ENCODE measurements at places on chromosomes 3 and 15.
A peak's percentile ranks its signal among the peaks of the same experiment; 100 is the strongest.

DNA sequence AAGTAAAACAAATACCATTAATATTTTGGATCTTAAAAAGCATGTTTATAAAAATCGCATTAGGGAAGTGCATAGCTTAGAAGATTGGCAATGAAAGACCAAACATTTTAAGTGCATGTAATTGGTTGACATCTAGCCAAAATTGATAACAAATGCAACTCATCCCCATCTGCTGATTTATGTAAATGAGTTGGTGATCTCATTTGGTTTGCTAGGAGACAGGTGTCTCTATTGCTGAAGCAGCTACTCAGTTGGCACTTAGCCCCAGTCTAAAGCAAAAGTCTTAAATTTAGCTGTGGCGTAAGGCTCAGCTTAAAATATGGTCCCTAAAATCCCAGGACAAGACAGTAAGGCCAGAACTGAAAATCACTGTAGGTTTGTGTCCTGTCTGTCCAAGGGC, 113.5 kb upstream of the CHL1 start:
- no peak for DNase-seq

DNA sequence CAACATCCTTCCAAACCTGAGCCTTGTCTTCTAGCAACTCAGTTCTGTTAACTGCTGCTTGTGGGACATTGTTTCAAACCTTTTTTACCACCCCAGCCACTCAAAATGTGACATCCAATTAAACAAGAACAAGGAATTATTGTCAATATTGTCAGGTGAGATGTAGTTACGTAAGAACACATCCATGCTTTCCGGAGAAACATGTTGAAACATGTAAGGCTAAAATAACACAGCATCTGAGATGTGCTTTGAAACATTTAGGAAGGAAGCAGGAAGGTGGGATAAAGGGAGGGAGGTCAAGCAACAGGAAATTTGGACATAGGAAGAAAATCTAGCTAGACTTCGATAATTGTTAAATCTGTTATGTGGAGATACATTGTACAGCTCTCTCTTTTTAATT, 50.9 kb upstream of the PRICKLE2 start:
- no peak for DNase-seq

GRCh38 chr15:51038162-51038973, 56.3 kb downstream of the TNFAIP8L3 start:
- DNase-seq, result no peak

DNA sequence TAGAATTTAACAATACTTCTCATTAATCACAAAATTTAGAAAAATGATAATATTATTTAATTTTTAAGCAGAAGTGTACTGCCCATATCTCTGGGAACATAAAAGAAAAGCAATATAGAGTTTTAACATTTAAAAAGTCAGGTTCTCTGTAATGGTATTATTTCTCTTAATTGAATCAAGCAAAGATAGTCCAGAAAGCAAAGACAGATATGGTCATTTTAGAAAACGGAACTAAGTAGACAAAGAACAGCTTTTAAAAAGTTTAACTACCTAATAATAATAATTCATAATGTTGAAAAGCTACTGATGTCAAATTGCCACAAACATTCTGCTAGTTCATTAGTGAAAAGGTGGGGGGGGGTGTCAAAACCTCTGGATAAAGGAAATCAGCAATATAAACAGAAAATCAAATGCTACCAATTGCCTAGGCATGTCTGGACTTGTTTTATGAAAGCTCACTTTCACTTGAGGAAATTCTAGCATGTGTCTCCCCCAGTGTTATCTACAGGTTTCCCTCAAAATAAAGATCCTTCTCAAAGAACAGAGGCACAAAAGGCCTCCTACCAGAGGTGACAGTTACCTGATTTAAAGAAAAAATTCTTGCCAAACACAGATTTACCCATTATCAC, 1.7 kb downstream of the ZMAT3 start:
- no peak for DNase-seq

DNA sequence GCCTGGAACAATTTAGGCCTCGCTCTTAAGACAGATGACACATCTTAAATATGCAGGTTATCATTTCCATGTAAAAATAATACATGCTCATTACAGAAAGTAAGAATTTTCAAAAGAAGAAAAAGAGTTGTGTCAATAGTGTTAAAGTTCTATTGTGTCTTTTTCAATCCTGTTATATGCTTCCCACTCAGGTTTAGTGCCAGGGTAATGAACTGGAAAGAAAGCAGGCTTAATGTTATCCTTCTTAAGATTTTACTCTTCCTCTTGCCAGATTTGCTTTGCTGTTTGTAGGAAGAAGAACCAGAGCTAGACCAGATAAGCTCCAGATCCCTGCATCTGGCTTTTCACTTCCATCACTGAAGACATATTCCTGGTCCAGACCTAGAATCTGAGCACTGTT, 128.6 kb downstream of the TPRG1 start:
- DNase-seq, result no peak

- DNase-seq, result no peak
Observed at GRCh38 chr3:71554649-71555048, 28.9 kb downstream of the FOXP1 start.

DNA sequence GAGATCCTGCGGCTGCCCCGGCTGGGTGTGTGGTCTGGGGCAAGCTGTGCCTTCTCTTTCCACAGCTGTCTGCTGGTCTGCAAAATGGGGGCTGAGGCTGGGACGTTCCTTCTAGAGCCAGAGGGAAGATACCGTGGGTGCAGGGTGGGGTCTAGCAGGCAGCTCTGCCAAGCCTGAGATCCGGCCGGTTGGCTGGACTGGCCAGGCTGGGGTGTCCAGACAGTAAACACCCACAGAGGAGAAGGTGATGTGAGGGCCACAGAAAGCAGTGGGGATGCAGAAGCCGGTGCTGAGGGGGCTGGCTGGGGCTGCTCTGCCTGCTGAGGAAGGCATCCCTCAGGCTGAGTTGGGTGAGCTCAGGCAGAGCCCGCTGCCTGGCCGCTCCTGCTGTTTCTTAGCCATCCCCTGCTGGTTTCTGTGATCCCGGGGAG, 46.1 kb downstream of the FBLN2 start:
- no peak for DNase-seq

DNA sequence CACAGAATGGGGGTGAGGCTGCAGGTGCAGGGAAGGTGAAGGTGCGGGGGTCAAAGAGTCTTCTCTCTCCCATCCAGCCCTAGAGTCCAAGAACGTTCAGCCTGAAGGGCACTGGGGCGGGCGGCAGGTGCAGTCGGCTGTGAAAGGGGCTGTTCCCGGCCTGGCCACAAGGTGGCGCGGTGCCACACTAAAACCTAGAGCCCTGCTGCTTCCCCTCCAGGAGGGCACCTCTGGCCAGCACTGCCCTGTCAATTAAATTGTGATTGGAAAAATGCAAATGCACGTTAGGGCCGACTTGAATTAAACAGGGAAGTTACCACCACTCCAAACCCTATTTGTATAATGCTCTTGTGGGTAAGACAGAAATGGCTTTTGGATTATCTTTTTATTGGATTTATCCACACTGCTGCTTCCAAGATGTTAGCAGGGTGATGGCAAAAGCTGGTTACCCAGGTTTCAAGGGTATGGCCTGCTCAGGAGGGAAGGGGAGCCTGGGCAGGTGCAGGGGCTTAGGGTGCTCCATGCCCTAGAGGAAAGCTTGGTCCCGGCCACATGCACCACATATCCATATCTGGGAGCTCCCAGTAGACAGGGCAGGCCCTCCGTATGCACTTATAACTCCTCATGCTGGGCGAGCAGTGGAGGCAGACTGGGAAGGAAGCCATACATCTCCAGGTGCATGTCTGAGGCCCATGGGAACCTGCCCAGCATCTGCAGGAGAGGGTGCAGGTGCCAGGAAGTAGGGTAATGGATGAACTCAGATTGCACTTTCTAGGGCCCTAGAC, 119.8 kb downstream of the ADCY5 start:
- peak; percentile 93 for DNase-seq

DNA sequence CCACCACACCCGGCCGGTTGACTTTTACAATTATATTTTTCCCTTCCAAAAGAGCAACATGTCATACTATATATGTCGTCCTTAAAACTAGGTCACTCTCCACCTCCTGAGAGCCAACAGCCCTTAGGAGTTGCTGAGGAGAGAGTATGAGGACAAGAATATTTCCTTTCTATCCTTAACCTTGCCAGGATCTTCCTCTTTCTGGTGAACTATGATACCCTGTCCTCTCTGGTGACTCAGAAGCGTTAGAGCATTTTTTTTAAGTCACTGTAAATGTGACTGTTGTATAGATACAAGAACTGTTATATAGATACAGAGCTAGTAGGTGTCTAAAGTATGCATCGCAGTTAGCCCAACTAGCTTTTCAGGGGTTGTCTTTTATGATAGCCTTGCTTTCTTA, 33.7 kb upstream of the MTHFS start:
- no peak for DNase-seq

DNA sequence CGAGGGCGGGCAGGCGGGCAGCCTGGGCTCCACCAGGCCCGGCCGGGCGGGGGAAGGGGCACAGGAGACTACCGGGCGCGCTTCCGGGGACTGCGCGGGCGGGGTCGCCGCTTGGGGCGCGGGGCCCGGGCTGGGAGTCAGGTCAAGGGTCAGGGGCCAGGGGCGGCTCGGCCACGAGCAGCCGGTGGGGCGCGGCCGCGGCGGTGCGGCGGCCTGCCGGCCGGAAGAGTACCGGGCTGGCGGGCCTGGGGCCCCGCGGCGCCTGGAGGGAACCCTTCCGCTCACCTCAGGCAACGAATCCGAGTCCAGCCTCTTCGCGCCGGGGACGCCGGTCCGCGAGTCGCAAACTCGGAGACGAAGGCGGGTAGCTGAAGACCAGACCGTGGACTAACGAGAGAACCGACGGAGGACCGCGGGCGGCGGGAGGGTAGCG, 225 bp downstream of the RHOA start:
- DNase-seq, result peak; percentile 89

DNA sequence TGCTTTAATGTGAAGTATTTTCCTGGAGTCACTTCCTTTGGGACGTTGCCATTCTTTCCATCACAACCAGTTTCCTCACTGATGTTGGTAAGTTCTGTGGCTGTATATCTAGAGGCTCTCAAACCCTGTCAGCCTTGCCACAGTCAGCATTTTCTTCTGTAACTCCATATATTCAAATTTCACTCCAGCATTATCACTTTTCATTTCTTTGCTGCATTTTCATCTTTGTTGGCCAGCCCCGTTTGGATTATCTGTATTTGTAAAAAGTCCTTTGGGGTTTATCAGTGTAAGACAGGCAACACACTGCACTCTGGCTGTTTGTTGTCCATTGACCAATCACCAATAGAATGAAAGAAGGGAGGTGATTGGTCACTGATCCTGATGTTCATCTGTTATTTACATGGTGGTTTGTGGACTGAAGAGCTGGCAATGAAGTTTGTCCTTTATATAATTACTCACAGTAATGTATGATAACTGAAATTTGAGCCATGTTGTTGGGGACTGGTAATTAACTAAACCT, 20.3 kb downstream of the GMPS start:
- no peak for DNase-seq

- DNase-seq, result no peak
Observed at GRCh38 chr3:169104972-169105371, 558.5 kb downstream of the MECOM start.

DNA sequence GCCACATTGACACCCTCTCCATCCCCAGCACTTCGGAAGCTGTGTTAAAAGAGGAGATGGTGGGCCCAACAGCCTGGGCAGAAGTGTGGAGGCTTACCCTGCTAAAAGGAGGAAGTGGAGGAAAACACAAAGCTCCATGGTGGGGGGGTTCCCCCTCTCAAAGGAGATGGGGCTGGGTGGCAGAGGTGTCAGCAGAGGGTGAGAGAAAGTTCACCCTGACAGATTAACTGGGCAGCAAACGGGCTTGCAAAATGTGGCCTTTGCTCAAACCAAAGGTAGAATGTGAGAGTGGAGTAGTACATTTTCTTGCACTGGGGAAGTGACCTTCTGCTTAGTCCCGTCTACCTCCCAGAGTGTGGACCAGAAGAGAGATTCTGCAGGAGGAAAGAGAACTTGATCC, 44.7 kb downstream of the MYO1E start:
- DNase-seq, result no peak

GRCh38 chr3:144458283-144458682, 486.7 kb downstream of the DIPK2A start:
- DNase-seq, result no peak

DNA sequence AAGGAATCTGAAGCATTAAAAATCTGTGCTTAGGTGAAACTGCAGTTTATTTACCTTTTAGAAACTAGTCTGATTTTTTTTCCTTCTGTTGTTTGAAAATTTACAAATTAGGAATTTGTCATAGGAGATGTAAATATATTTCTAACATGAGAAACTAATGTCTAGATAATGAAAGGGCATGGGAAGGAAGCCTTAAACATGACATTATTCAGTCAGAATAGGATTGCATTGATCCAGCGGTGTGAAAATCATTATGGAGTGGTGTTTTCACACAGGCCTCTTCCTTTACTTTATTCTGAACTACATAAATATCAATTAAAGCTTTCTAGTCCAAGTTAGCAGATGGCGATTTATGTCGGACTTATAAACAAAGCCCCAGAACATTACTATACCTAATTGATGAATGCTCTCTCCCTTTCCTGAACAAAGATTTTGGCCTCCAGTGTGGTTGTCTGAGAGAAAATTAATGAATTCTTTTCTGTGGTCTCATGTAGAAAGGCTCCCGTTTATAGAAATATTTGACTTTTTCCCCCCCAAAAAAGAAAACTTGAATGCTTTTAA, 37.9 kb downstream of the FNDC3B start:
- DNase-seq, result no peak

GRCh38 chr3:172520301-172520831, 2.9 kb downstream of the TNFSF10 start:
- DNase-seq, result no peak

DNA sequence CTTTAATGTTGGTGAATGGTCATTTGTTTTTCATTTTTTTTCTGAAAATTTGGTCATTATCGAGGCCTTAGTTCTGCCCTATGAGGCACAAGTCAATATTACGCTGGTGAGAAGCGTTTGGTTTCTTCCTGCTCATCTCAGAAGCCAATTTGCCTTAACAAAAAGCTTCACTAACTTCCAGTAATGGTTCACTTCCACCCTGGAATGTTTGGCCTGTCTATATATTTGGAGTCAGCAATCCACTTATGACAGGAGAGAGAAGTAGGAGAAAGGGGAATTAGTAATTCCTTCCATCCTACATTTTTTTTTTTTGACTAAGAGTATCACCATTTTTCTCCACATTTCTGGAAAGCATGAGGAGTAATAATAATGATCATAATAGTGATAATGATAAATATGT, 124.4 kb downstream of the DIPK2A start:
- no peak for DNase-seq

- peak; percentile 47 for DNase-seq
Observed at GRCh38 chr3:126742057-126742456, 38.0 kb downstream of the CHCHD6 start.

GRCh38 chr15:98513428-98513986, 134.8 kb upstream of the IGF1R start:
- DNase-seq, result no peak

GRCh38 chr3:37591116-37591781, 270.4 kb upstream of the CTDSPL start:
- DNase-seq, result no peak

DNA sequence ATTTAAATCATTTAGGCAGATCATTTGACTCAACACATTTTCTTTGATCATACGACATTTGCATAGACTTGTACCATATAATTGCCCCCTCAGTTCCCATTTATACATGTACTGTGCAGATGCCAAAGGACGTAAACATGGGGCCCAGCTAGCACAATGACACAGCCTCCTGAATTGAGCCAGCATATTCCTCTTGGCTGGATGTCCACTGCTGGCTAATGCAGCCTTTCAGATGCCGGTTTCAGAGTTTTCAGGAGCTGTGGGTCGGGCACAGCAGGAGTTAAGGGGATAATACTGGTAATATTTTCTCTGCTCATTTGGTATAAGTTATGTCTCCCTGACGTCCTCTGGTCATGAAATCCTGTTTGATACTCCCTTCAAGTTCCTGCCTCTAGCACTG, 39.4 kb downstream of the KAT2B start:
- no peak for DNase-seq

Data from posterior vena cava (tissue), 2 donors.